ENCODE measurements at places on chromosomes 2 and 18.

- no peak for DNase-seq
Observed at GRCh38 chr18:43507842-43508481, 230.7 kb upstream of the SYT4 start.

GRCh38 chr2:120754067-120754960 lies 18.6 kb downstream of the GLI2 start:
- DNase-seq = no peak

DNA sequence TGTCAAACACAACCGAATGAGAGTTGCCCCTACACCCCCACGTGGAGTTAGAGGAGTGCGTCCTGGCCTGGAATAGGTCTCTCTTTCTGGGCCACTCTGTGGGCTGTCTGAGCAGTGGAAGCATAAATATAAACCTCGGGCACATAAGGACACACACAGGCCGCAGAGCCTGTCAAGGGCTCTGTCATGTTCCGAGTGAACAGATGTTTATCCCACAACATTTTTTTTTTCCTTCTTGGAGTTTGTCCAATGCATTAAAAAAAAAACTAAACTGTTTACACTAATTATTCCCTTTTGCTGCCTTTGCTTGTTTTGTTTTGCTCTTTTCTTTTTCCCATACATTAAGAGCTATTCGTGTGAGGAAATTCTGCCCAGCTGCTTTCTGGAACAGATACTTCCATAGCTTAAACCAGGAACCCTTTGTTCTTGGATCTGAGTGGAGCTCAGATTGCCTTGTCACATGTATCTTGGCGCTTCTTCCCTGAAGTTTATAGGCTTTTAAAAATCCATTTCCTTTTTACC lies 228.3 kb upstream of the FOSL2 start:
- DNase-seq = no peak

GRCh38 chr2:12844511-12844910 lies 127.8 kb downstream of the TRIB2 start:
- DNase-seq = no peak

DNA sequence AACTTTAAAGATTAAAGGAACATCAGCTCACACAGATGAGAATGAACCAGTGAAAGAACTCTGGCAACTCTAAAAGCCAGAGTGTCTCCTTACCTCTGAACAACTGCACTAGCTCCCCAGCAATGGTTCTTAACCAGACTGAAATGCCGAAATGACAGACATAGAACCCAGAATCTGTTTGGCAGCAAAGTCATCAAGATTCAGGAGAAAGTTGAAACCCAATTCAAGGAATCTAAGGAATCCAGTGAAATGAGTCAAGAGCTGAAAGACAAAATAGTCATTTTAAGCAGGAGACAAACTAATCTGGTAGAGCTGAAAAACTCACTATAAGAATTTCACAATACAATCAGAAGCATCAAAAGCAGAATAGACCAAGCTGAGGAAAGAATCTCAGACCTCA lies 72.0 kb downstream of the STRADB start:
- DNase-seq = no peak

- no peak for DNase-seq
Observed at GRCh38 chr2:228767196-228767595, 503.9 kb downstream of the PID1 start.

DNA sequence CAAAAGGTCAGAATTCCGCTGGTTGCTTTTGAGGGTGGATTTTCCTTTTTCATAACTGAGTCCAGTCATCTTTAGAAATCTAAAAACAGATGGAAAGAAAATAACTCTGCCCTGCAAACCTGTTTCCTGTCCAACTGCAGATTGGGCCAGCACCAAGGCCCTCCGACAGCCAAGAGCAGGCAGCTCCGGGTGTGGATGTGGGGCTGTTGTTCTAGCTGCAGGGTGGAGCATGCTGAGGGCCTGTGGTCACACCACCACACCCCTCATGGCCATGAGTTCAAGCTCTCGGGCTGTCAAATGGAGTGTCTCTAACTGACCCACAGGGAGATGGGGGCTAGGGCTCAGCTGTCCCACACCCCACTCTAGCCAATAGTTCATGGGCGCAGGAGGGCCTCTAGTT lies 69.3 kb upstream of the BZW1 start:
- DNase-seq = no peak

DNA sequence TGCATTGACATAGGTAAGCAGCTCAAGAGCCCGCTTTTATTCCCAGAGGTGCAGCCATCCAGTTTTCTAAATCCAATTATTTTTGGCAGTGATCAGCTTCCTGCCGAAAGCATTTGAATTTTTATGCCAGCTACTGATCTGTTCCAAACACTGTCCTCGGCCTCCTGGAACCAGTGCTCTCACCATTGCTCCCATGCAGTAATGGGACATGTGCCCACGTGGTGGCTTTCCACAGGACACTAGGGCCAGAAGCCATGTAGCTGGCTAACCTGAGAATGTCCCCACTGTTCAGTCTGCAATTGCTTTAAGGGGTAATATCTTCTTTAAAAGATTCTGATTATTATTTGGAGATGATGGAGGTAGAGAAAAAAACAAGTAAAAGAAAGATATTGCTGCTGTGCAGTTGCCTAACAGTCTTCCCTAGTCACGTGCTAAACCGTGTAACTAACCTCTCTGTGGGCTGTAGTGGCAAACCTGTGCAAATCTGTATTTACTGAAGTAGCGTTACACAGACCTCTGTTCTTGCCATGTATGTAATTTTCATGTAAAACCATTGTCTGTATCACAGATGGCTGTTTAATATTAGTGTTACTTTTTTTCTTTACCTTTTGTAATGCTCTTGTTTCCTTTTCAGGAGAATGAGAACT lies 13.0 kb downstream of the GRHL1 start:
- no peak for DNase-seq

Measured in CD4-positive, alpha-beta T cell treated with Interleukin-4 for 4 hours (primary cell).